ENCODE measurements at places on chromosomes 1 and 21.

GRCh38 chr21:42534421-42535378 is 21.0 kb downstream of the SLC37A1 start:
- no peak for DNase-seq

GRCh38 chr1:211660718-211661222 is 14.7 kb downstream of the NEK2 start:
- DNase-seq: no peak

GRCh38 chr1:38558500-38559445 is 300.8 kb downstream of the RRAGC start:
- DNase-seq: no peak

DNA sequence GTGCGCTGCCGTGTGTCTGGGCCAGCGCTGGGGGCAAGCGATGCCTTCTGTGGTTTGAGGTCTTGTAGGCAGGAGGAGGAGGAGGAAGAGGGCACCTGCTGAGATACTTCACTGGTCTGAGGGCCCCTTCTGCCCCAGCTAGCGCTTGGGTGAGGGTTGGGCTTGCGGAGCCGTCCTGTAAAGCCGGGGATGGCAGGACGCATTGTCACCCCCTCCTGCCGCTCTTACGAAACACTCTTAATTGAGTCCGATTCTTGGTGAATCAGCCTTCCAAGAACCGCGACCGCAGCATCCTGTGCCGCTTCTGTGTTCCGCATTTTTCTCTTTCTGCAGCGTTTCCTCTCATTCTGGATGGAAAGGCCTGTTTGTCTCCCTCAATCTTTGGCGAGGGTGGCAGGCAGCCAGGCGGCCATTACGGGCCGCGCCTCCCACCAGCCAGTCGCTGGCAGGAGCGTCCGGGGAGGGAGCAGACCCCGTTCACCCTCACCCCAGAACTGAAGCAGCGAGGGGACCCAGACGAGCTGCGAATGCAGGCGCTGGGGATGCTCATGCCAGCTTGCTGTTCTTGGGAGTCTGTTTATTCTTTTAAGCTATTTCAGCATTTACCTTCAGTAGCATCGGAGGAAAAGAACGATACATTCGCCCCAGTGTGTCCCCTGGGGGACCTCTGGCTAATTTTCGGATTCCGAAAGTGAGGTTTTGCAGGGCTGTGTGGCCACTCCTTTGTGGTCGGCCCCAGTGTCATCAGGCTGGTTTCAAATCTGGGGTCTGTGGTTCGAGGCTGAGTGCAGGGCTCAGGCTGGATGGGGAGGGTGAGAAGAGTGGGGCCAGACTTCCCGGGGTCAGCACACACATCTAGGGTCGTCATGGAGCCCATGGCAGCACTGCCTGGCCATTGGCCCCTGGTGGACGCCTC is 62.7 kb downstream of the SKI start:
- peak; percentile 93 for DNase-seq

- no peak for DNase-seq
Measured at GRCh38 chr21:45442276-45442675, 37.3 kb downstream of the COL18A1 start.

- DNase-seq: no peak
Measured at GRCh38 chr1:247376659-247377058, 39.3 kb upstream of the NLRP3 start.

DNA sequence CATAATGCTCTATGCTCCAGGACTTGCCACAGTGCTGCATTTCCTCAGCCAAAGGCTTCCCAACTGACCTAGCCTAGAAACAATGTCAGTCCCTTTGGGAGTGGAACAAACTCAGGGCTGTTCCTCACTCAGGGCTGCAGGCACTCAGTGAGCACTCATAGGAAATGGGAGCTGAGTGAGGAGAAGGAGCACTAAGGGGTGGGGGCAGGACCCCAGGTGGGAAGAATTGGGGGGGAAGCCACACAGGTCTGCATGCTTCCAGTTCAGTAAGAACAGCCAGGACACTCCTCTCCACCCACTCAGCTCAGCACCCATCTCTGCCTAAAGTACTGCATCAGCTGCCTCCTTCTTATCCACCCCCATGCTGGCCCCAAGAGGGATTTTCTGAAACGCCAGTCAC is 7.3 kb upstream of the SLC5A9 start:
- no peak for DNase-seq

DNA sequence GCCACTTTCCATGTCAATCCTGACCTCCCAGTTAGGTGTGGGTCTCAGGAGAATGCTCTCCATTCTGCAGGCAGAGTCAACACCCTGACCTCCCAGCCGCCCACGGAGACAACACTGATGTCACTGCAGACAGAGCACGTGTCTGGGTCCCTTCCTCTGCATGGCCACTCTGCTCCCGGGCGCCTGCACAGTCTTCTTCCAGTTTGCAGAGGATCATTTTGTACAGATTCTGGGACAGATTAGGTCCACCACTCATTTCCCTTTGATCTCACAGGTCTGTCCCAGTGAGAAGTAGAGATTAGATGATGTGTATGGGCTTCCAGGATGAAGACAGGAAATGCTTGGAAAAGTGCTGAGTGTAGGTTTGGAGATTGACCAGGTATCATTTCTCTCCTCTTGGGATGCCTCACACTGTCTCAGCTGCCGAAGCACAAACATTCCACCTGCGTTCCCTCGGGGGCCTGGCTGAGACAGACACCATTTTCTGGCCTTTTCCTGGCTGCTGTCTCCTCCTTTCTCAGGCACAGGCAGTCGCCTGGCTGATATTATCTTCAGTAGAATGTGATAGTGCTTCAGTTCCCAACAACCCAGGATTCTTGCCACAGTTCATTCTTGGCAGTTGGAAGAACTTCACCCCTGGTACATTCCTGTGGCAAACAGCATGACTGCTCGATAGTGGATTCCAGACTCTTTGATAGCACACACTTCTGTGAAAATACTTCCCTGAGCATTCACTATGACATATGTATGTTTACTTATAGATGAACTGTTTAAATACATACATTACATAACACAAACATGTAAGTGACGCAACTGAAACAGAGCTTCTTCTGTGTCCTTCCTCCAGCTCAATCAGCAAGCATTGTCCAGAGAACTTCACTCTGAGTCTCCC is 7.9 kb downstream of the MYBPHL start:
- peak; percentile 81 for DNase-seq

DNA sequence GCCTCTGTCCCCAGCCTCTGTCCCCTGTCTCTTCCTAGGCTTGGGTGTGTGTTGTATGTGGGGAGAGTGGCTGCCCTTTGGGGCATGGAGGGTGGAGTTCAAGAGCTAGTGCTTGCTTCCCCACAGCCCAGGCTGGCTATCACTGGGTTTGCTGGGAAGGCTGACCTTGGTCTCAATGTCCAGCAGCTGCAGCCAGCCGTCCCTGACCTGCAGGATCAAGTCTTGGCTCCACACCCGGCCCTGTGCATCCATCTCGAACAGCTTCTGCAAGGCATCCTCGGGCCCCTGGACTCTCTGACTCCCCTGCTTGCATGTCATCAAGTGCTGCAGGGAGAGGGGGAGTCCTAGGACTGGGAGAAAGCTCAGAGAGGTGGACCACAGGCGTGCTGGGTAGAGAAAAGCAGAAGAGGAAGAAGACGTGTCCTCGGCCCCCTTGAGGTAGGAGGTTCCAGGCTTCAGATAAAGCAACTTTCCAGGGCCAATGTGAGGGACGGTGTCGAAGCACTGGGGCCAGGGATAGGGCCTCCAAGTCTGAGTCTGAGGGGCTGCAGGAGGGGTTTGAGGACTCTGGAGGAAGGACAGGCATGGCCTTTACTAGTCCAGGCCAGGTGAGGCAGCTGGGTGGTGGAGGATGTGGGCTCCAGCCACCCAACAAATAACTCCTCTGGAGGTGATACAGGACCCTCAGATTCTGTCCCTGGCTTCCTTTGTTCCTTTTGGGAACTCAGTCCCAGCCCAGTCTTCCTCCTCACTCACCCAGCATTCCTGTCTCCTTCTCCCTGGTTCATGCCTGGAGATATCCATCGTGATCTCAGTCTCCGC is 4.0 kb downstream of the EPS8L3 start:
- no peak for DNase-seq

DNA sequence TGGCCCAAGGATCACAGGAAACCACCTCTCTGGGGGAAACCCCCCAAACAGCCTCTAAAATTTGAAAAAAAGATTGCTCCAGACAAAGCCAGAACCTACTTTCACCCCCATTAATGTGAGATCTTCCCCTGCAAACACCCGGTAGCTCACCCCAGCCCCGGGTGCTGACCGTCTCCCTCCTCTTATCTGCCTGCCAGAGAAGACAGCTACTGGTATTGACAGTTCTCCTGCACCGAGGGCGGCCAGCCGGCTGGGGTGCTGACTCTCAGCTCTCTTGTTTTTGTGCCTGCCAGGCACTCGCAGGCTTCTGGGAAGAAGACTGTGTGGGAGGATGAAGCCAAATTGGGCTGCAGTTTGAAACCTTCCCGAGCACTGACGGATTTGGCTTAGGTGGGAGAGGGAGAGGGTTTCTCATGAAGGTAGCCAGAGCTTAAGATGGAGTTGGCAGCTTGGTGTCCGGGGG is 48.2 kb downstream of the RASSF5 start:
- DNase-seq: peak; percentile 46

DNA sequence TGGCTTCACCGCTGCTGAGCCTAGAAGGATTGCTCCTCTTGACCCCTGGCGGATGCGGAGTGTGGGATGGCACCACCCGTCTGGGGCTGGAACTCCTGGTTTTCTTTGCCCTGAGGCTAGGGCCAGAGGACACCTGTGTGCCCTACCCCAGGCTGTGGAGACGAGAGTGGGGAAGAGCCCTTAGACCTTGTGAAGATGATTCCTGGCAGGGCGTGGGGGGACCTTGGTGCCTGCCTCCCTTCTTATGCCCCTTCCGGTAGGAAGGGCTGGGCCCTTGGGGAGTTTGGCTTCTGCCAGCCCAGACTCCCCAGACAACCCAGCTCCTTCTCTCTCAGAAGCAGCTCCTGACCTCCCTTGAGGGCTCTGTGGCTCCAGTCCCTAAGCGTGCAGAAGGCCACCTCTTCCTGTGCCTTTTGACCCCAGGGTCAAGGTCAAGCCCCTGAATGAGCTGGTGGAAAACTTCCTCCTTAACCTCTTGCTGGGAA is 891 bp downstream of the RPS6KA1 start:
- peak; percentile 12 for DNase-seq

DNA sequence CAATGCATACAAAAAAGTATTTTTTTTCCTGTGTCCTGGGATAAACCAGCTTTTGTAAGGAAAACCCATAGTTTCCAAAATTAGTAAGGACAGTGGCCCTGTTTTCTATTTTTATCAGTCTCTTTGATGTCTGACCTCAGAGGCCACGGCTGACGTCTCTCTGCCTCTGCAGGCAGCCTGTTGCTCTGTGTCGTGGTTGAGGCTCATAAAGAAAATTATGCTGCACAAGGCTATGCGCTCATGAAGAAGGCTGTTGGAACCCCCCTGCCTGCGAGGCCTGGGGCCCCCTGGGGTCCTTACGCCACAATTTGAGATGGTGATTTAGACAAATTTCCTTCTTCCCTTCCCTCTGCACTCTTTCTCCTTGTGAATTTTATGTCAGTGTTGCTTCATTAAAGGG is 48.9 kb downstream of the AGPAT3 start:
- DNase-seq: no peak

GRCh38 chr1:231188072-231188471 is 26.2 kb downstream of the TRIM67 start:
- DNase-seq: no peak

GRCh38 chr1:217781056-217781455 is 149.9 kb downstream of the SPATA17 start:
- DNase-seq: no peak

GRCh38 chr1:98176414-98176813 is 255.6 kb upstream of the DPYD start:
- DNase-seq: no peak

DNA sequence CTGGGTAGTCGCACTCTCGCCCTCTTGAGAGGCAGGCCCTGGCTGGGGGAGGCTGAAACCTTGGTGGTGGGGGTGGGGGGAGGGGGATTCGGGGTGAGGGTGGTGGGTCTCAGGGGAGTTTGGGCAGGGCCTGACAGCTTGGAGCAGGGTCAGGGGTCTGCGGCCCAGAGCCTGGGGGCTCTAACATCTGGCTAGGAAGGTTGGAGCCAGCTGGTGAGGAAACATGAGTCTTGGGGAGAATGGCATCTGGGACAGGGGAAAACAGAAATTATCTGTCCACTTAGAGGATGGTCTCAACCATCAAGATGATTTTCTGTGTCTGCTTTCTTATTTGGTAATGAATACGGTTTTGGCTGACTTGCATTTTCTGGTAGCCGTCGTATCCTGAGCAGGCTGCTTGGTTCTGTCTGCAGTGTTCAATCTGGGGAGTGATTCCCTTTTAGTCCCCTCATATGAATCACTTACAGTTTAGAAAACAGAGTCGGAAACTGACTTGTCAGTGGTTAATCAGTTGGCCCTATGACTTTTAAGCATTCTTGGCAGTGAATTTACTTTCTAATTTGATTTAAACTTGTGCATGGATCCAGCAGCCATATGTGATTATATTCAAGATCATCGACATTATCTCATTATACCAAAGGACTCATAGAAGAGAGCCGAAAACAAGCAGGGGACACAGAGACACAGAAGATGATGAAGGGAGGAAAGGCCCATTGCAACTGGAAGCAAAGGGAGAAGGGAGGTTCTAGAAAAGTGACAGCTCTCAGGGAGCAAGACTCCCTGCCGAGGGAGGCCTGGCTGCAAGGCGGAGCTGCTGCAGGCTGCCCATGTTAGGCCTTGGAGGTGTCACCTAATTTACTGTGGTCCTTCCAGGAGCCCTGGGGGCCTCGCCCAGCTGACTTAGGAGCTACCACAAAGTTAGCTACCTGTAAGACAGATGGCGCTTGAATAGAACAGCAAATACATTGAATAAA is 237.6 kb downstream of the SDCCAG8 start:
- peak; percentile 74 for DNase-seq

- DNase-seq: no peak
Measured at GRCh38 chr1:203777596-203777995, 12.6 kb downstream of the LAX1 start.

GRCh38 chr1:107460035-107460434 is 319.2 kb downstream of the NTNG1 start:
- DNase-seq: no peak

DNA sequence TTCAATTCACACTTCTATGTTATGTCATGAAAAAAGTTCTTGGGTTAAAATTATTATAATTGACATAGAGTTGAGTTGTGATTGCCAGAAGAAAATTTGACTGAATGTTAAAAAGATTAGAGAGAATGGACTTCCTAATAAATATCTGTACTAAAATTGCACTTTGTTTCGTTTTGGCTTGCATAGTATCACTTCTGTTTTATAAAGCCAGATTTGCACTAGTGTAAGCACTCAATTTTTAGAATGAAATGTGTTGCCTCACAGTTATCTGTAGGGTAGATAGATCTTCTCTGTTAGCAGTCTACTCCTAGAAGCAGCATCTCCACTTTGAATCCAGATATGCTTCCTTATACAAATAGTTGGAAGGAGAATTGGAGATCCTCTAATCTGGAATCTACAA is 95.2 kb upstream of the MPC2 start:
- no peak for DNase-seq

- DNase-seq: no peak
Measured at GRCh38 chr1:19062258-19063029, 106.0 kb upstream of the IFFO2 start.

DNA sequence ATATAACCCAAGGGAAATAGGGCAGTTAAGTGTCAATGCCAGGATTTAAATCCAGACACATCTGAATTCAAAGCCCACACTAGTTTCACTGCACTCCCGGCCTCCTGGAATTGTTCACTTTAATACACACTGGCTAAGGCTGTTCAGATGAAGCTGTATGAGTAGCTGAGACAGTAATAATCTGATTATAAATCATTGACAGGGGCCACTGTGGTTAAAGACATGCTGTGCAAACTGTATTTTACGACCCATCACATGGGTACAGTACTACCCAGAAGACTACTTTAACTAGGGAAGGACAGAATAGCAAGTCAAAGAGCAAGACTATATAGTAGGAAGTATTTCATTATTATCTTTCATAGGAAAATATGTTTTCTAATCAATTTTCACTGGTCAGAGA is 16.1 kb upstream of the NTNG1 start:
- no peak for DNase-seq

- peak; percentile 91 for DNase-seq
Measured at GRCh38 chr1:151720974-151721787, at the start of gene RIIAD1. Gene RIIAD1, plus strand, starts transcription at chr1:151721522. Its CDS starts 15 bp downstream, at chr1:151721537.
